Activated T-cell treated with anti-CD3 and anti-CD28 coated beads, Interleukin-2, amount 50 U/mL, for 48 hours (primary cell): ENCODE measurements at places on chromosomes 16 and 17.
A peak's percentile ranks its signal among the peaks of the same experiment; 100 is the strongest.

DNA sequence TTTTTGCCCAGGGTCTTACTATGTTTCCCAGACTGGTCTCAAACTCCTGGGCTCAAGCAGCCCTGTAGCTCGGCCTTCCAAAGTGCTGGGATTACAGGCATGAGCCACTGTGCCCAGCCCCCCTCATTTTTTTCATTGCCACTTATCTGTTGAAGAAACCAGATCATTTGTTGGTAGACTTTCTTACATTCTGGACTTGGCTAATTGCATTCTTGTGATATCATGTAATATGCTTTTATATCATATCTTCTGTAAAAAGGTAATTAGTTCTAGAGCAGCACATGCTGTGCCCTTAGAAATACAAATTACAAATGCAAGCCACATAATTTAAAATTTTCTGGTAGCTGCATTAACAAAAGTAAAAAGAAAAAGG lies 53.9 kb downstream of the PPM1E start:
- DNase-seq = no peak

DNA sequence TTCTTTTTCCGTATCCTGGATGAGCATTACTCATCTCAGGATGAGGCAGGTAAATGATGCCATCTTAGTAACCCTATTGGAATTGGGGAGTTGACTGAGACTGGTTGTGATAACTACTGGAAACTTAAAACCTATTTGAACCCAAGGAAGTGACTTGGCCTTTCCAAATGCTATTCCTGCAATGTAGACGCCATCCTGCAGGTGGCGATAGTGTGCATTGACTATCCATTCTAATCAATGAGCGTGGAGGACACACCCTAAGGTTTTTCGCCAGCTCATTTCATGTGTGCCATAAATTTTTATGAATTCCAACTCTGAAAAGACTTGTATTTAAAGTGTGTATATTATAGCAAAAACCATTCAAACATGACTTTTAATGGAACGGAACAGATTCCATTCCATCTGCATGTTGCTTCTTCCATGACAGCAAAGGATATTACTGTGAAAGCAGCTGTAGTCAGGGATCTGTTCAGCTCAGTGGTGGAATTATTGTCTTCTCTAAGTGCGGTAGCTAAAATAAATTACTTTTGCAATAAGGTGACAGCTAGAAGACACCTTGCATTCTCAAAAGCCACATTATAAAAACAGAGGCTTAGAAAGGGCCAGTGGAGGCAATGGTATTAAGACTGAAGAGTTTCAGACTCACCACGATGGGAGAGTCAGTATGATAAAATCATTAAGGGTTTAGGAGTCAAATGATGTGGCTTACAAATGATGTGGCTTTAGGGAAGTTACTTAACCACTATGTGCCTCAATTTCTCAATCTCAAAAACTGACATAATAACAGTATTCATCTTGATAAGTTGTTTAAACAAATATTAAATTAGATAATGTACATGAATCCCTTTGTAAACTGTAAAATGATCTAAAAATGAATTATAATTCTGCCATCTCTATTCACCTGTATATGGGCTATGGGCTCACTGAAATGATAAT lies 55.5 kb downstream of the SYT17 start:
- peak; percentile 74 for DNase-seq

- no peak for DNase-seq
Observed at GRCh38 chr16:1346422-1347285, 5.0 kb downstream of the TSR3 start.

GRCh38 chr16:59909262-59909661 lies 1175.1 kb upstream of the GOT2 start:
- no peak for DNase-seq

DNA sequence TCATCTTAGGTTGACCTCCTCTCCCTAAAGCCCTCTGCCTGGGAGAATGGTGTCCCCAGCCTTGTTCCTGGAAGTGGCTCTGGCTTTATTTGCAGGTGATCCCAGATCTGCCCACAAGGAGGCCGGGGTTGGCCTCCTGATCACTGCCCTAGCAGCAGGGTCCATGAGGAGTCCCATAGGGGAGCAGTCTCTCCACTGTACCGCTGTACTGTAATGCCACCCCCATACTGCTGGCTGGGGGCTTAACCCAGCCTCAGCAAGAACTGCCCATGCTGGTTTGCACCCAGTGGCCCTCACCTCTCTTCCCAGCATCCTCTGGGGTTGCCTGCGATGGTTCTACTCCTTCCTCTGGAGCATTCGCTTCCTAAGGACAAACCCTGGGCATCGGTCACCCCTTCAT lies 39.1 kb downstream of the PSME3IP1 start:
- no peak for DNase-seq
